Mammary microvascular endothelial cell (primary cell): ENCODE measurements at places on chromosomes 3 and 15. TPM values are rescaled to one million over a fixed set of nuclear protein-coding genes. Genes with fewer than 3 reads are reported as not detected.

The SCAANT1 gene
- total RNA-seq, result not detected in 2 replicates

The DISP2 gene
- 0.13 and 0.39 TPM in 2 replicates for total RNA-seq

The ARHGAP31 gene
- total RNA-seq, result 34.0 and 36.2 TPM in 2 replicates

The HCN4 gene
- not detected in 2 replicates for total RNA-seq

The CNTN6 gene
- not detected in 2 replicates for total RNA-seq

The PRSS50 gene
- not detected in 2 replicates for total RNA-seq

The RARRES1 gene
- 5.1 and 9.6 TPM in 2 replicates for total RNA-seq
